ENCODE measurements at places on chromosomes 7 and 10. TPM values are rescaled to one million over a fixed set of nuclear protein-coding genes. Genes with fewer than 3 reads are reported as not detected.

The IFIT1B gene
- not detected for total RNA-seq

The FMC1 gene
- total RNA-seq, result 10.8 TPM

The C10orf105 gene
- 0.12 TPM for total RNA-seq

The COPS6 gene
- total RNA-seq, result 55.5 TPM

The MCM7 gene
- total RNA-seq, result 14.5 TPM

The TCF7L2 gene
- total RNA-seq, result 14.4 TPM

The LRRC4 gene
- 0.09 TPM for total RNA-seq

The ENTPD7 gene
- 8.3 TPM for total RNA-seq

The UCMA gene
- total RNA-seq, result not detected

The STK17A gene
- 20.7 TPM for total RNA-seq

The GDF2 gene
- not detected for total RNA-seq

The COX15 gene
- total RNA-seq, result 31.2 TPM

The WEE2 gene
- not detected for total RNA-seq

The CNPY1 gene
- not detected for total RNA-seq

The ASB4 gene
- total RNA-seq, result not detected

The GPR37 gene
- not detected for total RNA-seq

The HDAC9 gene
- total RNA-seq, result 2.4 TPM

The PAX4 gene
- total RNA-seq, result not detected

The SORBS1 gene
- 1.1 TPM for total RNA-seq

The MINDY4 gene
- 5.9 TPM for total RNA-seq

The CADPS2 gene
- 14.2 TPM for total RNA-seq

The UTF1 gene
- total RNA-seq, result not detected

The DCLRE1C gene
- 2.9 TPM for total RNA-seq

The SYNPO2L gene
- 0.68 TPM for total RNA-seq

The LLCFC1 gene
- total RNA-seq, result not detected

The PRLHR gene
- total RNA-seq, result not detected

The SFRP4 gene
- 2.6 TPM for total RNA-seq

The UROS gene
- total RNA-seq, result 74.4 TPM

The SPDYE11 gene
- not detected for total RNA-seq

The CYP3A7 gene
- not detected for total RNA-seq

The HERPUD2 gene
- total RNA-seq, result 38.0 TPM

The INMT gene
- total RNA-seq, result 567 TPM

The FAM13C gene
- 1.3 TPM for total RNA-seq

The SP8 gene
- not detected for total RNA-seq

The MAD1L1 gene
- 20.3 TPM for total RNA-seq

The C10orf67 gene
- not detected for total RNA-seq

The SPACDR gene
- 8.4 TPM for total RNA-seq

The SPAM1 gene
- total RNA-seq, result not detected

The SPDYE16 gene
- not detected for total RNA-seq

The ZYX gene
- total RNA-seq, result 187 TPM
